ENCODE measurements at places on chromosomes 12 and 14.

DNA sequence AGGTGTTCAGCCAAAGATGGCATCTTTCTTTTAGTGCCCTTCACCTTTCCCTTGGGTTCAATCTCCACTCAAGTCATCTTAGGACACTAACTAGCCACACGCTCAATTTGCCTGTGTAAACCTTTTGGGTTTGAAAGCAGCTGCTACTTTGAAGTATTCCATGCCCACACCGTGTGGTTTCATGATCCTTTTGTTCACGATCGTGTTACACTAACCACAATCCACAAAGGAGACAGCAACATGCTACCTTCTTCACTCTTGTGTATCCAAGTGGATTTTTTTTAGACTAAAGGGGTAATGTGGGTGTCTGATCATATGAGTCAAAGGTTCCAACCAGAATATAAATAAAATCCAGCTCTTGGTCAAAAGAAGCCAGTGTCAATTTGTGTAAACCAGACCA lies 122.7 kb upstream of the FAR2 start:
- no peak for DNase-seq

DNA sequence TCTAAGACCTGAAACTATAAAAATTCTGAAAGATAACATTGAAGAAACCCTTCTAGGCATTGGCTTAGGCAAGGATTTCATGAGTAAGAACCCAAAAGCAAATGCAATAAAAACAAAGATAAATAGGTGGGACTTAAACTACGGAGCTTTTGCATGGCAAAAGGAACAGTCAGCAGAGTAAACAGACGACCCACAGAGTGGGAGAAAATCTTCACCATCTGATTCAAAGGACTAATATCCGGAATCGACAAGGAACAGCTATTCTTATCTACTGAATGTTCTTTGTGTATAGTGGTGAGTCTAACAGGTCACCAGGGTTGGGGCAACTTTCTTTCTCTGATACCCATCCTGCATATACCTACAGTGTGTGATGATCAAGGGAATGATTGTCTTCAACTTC lies 198.6 kb downstream of the CCDC91 start:
- DNase-seq = no peak

DNA sequence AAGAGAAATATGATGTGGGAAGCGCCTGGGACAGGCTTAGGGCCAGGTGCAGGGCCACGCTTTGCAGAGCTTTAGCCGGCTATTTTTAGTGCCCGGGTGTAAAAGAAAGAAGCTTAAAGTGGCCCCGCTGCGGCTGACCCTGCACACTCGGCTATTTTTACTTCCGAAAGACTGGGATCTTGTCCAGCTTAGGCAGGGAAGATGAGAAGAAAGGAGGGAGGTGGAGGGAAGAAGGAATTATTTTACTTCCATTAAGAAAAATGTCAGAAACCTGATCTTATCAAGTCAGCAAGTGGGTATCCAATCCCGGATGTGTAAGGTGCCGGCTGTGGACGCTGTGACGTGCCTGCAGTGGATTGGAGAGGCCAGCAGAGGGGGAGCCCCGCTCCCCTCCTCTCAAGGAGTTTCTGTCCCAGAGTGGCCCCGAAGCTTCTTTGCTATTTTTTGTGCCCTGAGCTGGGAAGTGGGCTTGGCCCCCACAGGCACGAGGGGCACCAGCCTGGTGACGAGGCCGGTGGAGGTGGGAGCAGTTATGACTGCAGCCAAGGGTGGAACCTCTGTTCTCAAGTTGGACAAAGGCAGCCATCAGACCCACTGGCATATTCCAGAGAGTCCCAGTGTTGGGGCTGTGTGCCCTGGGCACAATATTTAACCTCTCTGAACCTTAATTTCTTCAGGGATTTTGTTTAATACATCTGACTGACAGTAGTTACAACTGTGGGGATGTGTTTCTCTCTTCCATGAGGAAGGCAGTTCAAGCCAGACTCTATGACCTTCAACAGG lies 97.7 kb downstream of the ESRRB start:
- no peak for DNase-seq

DNA sequence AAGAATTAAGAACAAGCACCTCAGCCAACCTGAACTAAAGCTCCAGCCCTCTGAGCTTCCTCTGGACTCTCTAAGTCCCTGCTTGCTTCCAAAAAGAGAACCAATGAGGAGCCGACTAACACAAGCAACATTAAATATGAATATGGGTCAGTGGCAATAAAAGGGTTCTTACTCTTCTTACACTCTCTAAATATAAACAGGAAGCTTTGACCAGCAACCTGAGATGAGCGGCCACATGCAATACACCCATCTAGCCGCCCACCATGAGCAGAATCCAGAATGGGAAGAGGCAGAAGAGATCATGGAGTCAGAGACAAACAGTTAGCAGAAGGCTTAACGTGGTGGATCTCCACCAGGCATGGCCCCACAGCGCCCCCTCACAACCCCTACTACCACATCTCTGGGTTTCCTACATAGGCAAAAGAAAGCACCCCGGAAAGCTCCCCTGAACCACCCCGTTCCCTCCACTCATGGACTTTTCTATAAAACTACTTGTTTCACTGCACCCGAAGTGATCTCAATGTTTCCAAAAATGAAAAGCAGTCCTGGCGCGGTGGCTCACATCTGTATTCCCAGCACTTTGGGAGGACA lies 59.4 kb downstream of the TTC7B start:
- DNase-seq = no peak

DNA sequence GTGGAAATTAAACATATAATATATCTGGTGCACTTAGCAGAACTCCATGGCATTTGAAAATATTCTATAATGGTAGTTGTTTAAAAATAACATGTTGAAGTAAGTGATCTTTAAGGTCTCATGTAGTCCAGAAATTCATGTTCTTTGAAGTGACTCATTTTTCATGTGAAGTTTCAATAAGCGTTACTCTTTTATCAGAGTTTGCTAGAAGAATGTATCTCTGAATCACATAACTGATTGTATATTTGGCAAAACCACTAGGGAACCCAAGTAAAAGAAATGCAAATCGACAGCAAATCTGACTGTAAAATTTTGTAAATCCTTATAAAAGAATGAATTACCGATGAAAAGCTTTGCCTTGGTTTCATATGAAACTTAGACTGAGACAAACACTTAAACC lies 463.3 kb downstream of the TMTC2 start:
- DNase-seq = no peak
